Mucosa of gallbladder (tissue), 1 donor: ENCODE measurements at places on chromosomes 13 and 19. TPM values are rescaled to one million over a fixed set of nuclear protein-coding genes. Genes with fewer than 3 reads are reported as not detected.

Gene SRRM5
- 0.52 TPM for total RNA-seq

DNA sequence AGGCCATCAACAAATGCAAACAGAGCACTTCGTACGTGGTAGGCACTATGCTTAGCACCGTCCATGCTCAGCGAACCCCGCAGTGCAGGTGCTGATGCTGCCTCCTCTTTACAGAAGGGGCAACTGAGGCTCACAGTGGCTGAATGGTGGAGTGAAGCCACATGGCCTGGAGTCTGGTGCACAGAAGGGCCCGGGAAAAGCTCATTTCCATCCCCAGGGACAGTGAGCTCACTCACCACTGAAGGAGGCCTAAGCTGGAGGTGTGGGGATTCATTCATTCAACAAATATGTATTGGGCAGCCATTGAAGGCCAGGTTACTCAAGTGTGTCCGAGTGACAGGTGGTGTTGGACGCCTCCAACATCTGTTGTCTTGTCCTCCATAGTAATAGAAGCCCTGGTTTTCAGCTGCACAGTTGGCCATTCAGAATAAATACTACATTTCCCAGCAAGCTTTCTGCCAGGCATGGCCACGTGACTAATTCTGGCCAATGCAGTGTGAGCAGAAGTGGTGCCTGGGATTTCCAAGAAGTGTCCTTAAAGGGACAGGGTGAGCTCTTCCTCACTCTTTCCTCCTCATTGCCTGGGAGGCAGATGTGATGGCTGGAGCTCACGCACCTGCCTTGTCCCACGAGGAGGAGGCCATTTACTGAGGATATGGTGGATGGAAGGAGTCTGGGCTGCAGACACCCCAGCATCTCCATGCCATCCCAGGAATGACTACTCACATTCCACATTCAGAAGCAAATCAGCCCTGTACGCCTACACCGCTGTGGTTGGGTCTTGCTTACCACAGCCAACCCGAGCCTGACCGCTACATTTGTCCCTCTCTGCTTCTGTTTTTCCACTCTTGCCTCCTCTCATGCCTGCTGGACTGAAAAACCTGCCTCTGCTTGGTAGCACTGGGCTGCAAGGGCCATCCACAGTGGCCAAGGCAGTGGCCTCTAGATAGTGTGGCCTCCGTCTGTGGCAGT is 2.3 kb upstream of the ZNRF4 start:
- DNase-seq = no peak

Gene EFNB2
- total RNA-seq = 12.9 TPM

GRCh38 chr13:26747706-26748105 is 12.9 kb downstream of the GPR12 start:
- no peak for DNase-seq

DNA sequence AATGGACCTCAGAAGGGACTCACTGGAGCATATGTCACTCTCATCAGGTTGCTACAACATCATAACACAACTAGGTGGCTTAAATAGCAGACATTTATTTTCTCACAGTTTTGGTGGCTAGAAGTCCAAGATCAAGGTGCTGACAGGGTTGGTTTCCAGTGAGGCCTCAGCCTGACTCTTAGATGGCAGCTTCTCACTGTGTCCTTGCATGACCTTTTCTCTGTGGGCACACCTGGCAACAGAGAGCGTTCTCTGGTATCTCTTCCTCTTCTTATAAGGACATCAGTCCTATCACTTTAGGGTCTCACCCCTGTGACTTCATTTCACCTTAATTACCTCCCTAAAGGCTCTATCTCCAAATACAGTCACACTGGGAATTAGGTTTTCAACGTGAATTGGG is 74.5 kb downstream of the CYSLTR2 start:
- no peak for DNase-seq

DNA sequence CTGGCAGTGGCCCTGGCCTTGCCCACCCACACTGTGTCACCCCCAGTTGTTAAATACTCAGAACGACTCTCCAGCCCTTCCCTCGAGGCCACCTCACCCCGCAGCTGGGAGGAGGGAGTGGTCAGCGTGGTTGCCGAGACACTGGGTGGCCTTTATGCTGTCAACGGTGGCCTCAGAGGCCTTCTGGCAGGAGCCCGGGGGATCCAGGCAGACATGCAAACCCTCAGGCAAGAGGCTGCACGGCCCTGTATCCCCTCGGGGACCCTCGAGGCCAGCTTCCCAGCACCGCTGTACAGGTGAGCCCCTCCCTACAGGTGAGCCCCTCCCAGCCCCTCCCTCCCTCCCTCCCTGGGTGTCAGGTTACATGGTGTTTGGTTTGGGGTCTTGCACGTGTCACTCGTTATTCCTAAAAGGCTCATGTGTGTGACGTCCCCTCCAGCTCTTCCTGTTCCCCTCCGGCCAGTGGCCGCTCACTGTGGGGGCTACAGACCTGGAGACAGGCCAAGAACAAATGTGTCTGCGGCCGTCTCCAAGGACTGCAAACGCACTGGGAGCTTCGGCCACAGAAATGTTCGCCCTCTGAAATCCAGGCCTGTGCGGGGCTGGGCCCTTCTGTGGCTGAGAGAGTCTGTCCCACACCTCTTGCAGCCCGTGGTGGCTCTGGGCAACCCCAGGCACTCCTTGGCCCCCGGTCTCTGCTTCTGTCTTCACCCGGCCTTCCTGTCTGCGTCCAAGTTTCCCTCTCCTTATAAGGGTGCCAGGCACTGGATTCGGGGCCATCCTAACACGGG is at the start of gene TEKTIP1:
Gene TEKTIP1 (plus strand): TSS at position 210 of the 791 bp plus-strand sequence. CDS start 4 bp downstream, at position 214.
- no peak for DNase-seq

- no peak for DNase-seq
Measured at GRCh38 chr13:44622708-44623107, 46.6 kb upstream of the TSC22D1 start.

DNA sequence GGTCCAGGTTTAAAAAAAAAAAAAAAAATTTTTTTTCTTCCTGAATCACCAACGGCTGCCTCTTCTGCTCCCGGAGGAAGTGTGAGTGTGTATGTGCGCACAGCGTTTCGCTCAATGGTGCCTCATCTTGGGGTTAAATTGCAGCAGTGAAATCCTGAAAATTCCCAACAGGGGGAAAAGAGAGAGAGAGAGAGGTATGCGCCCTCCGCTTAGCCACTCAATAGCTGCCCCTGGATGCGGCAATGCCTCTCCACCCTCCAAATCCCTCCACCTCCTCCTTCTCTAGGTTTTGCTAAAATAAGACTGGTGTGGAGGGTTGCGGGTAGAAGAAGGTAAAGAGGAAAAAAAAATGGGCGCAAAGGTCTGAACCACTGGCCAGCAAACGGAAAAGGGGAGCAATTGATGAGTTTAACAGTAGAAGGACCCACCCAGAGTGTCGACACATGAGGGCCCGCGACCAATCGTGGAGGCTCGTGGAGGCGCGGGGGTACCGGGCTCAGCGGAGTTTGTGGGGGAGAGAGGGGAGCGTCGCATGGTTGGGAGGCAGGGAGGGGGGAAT is 853 bp upstream of the CACNA1A start:
- no peak for DNase-seq

DNA sequence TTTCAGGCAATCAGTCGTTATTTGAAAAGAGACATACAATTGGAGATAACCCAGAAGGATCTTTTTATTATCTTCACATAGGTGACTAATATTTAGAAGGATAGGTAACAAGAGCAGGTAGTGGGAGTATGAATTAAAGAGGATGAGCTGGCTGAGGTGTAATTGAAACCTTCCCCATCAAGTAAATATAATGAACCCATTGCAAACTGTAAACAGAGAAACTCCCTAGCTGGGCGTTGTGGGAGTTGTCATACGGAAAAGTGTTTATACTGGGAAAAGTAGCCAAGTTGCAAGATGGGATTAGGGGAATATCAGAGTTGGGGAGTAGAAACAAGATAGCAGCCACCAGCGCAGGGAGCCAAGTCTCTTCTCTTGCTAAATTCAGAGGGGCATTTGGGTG is 448.4 kb downstream of the COG6 start:
- DNase-seq = no peak
